Activated effector memory CD4-positive, alpha-beta T cell treated with Interleukin-2 at 50 U/mL for 16 hours (primary cell): ENCODE measurements at places on chromosomes 6 and 20.

DNA sequence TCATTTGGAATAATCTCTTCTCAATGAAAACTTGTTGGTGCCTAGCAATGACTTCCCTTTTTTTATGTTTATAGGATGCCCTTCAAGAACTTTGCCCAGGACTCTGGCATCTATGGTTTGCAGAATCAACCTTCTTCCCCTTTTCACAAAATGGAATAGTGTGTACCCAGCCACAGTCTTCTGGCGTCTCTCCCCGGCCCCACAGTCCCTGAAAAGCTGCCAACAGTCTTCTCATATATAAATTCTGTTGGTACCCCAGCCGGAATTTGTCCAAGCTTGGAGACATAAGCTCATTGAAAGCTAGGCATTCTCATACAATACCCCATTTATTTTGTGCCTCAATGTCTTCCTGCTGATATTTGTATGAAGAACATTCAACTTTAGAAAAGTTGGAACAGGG, 26.4 kb upstream of the MCM3 start:
- DNase-seq: no peak

DNA sequence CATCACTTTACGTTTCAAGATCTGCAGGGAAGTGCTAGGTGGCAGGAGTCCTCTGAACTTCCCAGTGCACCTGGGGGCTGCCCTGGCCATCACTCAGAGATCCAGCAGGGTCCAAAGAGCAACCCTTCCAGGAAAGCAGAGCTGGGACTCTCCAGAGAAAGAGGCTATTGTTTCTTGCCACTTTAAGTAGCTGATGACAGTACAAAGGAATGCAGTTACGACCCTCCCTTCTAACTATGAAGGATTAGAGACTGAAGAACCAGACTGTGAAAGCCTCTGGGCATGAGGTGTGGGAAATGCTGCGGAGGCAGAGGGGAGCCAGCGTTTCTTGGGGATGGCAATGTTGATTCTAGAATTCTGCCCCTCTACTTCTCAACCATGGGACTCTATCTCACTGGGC, 189.1 kb upstream of the SUPT3H start:
- no peak for DNase-seq

GRCh38 chr6:136923116-136923953, 1.2 kb downstream of the SLC35D3 start:
- DNase-seq: no peak

GRCh38 chr20:23725102-23725501, 25.6 kb downstream of the CST1 start:
- no peak for DNase-seq

- DNase-seq: no peak
Measured at GRCh38 chr6:37362101-37362828, 8.5 kb downstream of the RNF8 start.

GRCh38 chr6:159982731-159983506, 14.0 kb downstream of the IGF2R start:
- DNase-seq: no peak

DNA sequence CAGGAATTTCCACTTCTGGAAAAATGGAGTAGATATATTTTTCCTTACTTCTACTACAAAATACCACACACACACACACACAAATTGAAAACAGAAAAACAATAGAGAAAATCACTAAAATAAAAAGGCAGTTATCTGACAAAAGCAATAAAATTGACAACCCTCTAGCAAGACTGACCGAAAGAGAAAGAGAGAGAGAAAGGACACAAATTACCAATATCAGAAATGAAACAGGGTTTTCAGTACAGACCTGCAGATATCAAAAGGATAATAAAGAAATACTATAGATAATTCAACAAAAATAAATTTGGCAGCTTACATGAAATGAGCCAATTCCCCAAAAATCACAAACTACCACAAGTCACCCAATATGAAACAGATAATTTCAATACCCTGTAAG, 104.7 kb downstream of the OPRM1 start:
- no peak for DNase-seq

GRCh38 chr6:69835414-69836179, 30.8 kb upstream of the COL19A1 start:
- no peak for DNase-seq

- no peak for DNase-seq
Measured at GRCh38 chr6:91132461-91132860, 545.6 kb upstream of the MAP3K7 start.

GRCh38 chr6:98539741-98540140, 294.6 kb upstream of the POU3F2 start:
- no peak for DNase-seq

DNA sequence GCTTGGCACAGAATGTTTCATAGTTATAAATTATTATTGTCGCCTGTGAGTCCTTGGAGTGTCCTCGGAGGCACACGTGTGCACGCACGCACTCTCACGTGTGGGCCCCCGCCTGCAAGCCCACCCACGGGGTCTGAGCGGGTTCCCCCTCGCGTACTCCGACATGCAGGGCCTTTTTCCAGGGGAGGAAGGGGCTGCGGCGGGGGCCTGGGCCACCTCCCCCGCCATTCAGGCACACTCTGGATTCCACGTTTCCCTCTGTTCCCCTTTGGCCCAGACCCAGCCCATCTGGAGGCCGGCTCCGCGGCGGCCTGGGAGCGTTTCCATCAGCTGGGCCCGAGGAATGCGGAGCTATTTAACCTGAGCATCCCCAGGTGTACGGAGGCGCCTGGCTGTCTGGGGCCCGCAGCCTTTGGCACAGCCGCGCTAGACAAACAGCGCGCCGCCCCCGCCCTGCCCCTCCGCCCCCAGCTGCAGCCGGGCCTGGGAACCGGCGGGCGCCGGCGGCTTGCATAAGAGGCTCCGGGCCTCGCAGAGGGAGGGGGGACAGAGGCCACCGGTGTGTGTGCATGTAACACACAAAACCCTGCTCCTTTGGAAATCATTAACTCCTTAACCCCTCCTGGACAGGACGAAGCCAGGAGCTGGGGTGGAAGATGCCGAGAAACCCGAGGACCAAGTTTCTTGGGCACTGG, 3.3 kb downstream of the ID1 start:
- no peak for DNase-seq

DNA sequence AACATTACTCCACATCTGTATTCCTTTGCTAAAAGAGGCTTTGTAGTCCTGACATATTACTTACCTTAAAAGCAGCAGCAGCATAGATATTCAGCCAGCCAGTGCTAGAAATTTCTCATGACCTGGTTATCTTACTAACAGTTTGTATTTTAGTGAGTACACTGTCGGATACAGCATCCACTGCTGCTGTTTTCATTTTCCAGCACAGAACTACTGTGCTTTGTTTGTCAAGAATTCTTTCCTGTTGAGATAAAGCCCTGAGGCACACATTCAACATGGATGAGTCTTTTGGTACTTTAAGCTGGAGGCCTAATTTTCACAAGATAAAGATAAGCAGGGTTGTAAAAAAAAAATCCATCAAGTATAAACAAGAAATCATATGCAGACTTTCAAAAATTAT, 311.2 kb upstream of the OPRM1 start:
- DNase-seq: no peak

DNA sequence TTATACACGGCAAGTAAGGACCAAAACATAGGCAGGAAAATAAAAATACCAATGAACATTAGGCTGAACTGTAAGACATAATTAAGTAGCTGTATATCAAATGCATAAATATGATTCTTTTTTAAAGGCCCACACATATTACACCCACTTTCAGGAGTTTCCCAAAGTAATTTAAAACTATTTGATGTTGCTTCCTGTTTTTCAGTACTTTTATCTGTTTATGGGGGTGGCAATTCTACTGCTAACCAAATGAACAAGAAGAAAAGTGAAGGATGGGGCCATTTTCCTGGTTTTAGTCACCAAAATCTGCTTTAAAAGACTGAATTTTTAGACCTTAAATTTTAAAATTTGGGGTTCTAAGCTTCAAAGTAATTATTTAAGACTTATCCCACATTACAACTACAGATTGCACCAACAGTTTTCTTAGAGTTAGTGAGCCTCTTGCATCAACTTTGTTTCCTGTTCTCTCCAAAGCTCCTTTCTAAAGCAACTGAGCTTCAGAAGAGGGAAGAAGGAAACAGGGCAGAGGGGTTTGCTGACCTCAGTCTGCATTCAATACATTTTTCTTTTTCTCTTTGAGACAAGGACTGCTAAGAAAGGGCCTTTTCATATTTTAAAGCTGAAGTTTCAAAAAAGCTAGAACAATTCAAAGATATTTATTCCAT, 191.0 kb downstream of the BACH2 start:
- no peak for DNase-seq

DNA sequence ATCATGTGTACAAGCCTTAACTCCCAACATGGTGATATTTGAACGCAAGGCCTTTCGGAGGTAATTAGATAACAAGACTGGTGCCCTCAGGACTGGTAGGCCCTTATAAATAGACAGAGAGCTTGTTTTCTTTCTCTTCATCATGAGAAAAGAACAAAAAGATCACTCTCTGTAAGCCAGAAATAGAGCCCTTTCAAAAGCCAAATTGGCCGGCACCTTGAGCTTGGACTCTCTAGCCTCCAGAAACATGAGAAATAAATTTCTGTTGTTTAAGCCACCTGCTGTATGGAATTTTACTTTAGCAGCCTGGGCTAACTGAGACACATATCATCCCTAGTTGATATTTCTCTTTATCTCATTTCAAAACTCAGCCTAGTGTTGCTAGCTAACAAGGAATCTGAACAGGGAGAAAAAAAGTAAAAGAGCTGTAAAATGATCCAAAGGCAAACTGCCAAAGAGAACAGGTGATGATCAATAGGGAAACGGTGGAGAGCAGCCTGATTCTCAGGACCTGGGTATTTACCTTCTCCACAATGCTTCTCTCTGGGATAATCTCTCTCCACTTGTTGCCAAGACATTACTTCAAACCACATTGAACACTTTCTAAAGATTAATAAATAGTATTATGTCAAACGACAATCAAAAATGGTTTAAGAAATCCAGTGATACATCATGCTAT, 6.1 kb downstream of the COL21A1 start:
- no peak for DNase-seq

- DNase-seq: no peak
Measured at GRCh38 chr20:52601295-52601971, 370.7 kb upstream of the TSHZ2 start.

DNA sequence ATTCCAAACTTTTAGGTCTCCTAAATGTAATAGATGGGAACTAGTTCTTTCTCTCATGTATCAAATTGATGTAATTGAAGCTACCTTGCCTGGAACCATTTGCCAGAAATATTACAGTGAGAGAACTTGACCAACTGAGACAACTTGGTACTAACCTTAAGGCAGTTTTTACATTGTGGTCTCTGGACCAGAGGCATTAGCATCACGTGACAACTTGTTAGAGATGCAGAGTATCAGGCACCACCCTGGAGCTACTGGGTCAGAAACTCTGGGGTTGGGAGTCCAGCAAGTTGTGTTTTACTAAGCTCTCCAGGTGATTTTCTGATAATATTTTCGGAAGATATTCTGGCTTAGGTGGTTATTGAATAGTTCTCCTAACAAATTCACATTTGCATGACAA, 982.1 kb upstream of the SLC35B3 start:
- DNase-seq: no peak

DNA sequence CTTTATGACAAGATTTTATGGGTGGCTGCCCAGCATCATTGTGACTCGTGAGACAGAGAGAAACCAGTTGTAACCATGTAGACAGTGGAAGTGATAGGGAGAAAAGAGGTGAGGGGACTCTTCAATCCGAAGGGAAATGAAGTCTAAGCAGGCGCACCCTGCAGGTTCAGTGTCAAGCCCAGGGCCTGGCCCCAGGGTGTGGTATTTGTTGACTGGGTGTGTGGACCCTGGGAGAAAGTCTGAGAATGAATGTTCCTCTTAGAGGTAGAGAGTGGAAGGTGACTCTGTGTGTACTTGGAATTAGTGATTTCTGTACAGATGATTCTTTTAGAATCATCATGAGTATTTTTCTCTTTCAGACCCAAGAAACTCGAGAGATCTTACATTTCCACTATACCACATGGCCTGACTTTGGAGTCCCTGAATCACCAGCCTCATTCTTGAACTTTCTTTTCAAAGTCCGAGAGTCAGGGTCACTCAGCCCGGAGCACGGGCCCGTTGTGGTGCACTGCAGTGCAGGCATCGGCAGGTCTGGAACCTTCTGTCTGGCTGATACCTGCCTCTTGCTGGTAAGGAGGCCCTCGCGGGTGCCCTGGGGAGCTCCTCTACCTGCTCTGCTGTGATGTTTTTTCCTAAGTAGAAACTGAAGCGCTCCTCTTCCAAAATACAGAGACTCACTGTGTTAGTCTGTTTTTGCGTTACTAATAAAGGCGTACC, 68.0 kb downstream of the PTPN1 start:
- no peak for DNase-seq

GRCh38 chr20:57342829-57343228, 8.2 kb upstream of the RAE1 start:
- no peak for DNase-seq

- no peak for DNase-seq
Measured at GRCh38 chr6:44257753-44258324, 511 bp upstream of the SLC35B2 start.

- DNase-seq: no peak
Measured at GRCh38 chr20:31837896-31838397, 7.5 kb downstream of the FOXS1 start.

DNA sequence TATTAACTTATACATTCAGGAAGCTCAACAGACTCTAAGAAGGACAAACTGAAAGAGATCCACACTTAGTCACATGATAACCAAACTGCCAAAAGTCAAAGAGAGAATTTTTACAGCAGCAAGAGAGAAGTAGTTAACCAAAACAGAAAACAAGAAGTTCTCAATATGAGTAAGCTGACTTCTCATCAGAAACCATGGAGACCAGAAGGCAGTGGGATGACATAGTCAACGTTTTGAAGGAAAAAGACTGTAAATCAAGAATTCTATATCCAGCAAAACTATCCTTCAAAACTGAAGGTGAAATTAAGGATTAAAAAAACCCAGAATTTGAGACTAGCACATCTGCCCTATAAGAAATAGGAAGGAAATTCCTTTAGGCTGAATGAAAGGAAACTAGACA, 60.4 kb downstream of the COL19A1 start:
- no peak for DNase-seq

- no peak for DNase-seq
Measured at GRCh38 chr6:107735906-107736635, 88.0 kb downstream of the SCML4 start.

GRCh38 chr6:28399350-28400121, at the start of gene ZSCAN12:
TSS of gene ZSCAN12 (minus strand) at chr6:28399747. CDS start at chr6:28398405, 1,342 bp downstream.
- DNase-seq: peak; percentile 73

- no peak for DNase-seq
Measured at GRCh38 chr20:63544958-63545516, 2.5 kb downstream of the SRMS start.

- DNase-seq: no peak
Measured at GRCh38 chr6:135322427-135323201, 141.5 kb downstream of the MYB start.

GRCh38 chr6:150720774-150721233, 121.1 kb downstream of the PLEKHG1 start:
- no peak for DNase-seq

GRCh38 chr6:90294614-90294988, 2.0 kb downstream of the BACH2 start:
- DNase-seq: peak; percentile 22

GRCh38 chr6:13141387-13141786, 186.9 kb downstream of the TBC1D7 start:
- no peak for DNase-seq

DNA sequence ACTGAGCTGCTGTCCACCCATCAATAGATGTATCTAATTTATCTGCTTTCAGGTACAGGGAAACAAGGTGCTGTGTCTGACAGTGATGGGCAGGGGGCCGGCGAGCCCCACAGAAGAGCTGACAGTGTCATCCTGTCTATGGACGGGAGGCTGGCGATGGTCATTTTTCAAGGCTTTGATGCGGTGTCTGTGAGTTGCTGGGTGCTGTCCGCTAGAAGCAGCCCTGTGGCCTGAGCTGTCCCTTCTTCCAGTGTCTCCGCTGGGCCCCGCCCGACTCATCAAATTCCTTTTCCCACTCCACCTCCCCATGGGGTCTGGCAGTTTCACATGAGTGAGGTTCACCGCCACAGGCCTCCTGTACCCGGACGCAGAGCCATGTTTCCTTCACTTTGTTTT, 161.4 kb upstream of the PMEPA1 start:
- no peak for DNase-seq
